ENCODE measurements at places on chromosomes 1 and 21.

DNA sequence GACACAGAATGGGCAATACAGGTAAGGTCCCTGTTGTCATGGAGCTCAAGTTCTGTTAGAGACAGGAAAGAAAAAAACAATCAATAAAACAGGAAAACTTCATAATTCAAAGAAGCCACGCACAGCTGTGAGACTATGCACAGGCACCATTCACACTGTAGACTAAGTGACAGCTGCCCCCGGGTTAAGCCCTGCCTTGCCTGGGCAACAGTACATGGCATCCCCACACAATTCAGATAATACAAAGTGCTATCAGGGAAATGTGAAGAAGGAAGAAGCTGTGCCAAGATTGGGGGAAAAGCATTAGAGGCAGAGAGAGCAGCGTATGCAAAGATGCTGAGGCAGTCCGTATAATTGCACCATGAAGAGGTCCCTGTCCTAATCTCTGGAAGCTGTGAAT is 9.0 kb upstream of the KCNE2 start:
- no peak for DNase-seq

DNA sequence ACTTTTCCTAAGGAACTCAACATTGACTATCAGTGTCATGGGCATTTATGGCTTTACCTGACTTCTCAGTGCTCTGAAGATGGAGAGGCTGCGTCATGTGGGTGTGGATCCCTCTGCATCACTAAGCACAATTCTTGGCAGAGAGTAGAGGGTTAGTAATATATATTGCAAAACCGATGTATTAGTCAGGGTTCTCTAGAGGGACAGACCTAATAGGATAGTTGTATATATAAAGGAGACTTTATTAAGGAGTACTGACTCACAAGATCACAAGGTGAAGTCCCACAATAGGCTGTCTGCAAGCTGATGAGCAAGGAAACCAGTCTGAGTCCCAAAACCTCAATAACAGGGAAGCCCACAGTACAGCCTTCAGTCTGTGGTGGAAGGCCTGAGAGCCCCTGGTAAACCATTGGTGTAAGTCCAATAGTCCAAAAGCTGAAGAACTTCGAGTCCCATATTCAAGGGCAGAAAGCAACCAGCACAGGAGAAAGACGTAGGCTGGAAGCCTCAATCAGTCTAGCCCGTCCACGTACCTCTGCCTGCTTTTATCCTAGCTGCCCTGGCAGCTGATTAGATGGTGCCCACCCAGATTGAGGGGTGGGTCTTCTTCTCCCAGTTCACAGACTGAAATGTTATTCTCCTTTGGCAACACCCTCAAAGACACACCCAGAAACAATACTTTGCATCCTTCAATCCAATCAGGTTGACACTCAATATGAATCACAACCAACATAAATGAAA is 159.7 kb upstream of the NRIP1 start:
- DNase-seq, result no peak

DNA sequence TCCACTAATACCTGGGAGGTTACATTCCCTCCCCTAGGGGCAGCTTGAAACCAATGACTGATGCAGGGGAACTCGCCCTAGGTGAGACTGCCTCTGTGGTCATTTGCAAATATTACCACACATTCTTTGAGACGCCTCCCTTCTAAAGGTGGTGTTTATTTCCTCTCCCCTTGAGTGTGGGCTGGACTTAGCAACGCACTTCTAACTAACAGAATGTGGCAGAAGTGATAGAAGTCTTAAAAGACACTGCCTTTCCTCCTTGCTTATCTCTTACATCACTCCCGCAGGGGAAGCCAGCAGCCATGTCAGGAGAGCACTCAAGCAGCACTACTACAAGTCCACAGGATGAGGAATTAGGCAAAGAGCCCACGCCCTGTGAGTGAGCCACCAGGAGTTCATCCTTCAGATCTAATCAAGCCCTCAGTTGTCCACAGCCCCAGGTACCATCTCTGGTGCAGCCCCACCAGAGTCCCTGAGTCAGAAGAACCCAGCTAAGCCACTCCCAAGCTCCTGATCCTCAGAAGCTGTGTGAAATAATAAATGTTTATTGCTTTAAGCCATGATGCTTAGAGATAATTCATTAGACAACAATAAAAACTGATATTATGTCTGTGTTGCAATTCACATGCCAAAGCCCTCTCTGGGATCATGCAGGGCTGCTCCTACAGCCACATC is 14.8 kb upstream of the MATN1 start:
- DNase-seq, result no peak

- no peak for DNase-seq
These were observed 32.8 kb downstream of the PADI6 start for GRCh38 chr1:17404820-17405219.

DNA sequence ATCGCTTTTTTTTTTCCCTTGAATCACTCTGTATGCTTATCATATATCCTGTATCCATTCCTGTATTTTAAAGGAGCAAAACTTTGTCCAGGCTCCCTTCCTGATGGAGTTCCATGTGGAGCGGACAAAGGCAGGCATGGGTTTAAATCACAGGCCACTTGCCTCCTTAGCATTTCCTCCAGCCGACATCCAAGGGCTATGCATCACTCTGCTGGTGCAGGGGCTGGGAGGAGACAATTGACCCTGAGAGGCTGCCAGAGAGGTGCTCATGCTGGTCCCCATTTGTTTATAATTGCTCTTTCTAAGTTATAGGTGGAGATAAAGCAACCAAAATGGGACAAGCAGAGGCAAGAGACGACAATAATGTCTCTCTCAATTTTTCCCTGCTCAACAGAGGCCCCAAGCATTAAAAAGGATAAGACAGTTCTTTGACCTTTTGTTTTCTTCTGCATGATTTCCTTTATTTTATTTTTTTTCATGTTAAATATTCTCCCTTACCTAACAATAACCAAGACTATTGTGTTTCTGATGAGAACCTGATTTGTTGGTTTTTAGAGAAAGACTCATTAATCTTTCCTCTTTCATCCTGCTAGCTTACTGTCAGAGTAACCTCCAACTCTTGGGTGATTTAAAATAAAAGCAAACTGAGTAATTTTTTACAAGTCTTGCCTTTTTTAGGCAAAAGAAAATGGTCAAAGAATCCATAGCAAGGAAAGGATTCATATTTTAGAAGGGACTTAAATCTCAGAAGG is 353.7 kb downstream of the ADGRL2 start:
- DNase-seq, result no peak

- DNase-seq, result no peak
These were observed 6.3 kb upstream of the GPR25 start for GRCh38 chr1:200866521-200866920.

DNA sequence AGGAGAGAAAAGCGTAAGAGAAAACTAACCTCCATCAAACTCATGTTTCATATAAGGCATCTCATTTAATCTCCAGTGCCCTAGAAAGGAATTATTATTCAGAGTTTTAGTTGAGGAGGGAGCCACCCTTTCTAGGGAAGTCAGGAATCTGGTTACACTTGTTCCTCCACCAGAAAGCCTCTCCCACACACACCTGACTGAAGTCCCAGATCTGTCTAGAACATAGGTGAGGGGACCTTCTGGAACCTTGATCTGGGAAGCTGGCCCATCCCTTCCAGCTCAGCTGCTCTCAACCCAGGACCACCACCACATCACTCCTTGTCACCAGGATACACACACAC is 1.9 kb upstream of the DENND2D start:
- DNase-seq, result no peak

DNA sequence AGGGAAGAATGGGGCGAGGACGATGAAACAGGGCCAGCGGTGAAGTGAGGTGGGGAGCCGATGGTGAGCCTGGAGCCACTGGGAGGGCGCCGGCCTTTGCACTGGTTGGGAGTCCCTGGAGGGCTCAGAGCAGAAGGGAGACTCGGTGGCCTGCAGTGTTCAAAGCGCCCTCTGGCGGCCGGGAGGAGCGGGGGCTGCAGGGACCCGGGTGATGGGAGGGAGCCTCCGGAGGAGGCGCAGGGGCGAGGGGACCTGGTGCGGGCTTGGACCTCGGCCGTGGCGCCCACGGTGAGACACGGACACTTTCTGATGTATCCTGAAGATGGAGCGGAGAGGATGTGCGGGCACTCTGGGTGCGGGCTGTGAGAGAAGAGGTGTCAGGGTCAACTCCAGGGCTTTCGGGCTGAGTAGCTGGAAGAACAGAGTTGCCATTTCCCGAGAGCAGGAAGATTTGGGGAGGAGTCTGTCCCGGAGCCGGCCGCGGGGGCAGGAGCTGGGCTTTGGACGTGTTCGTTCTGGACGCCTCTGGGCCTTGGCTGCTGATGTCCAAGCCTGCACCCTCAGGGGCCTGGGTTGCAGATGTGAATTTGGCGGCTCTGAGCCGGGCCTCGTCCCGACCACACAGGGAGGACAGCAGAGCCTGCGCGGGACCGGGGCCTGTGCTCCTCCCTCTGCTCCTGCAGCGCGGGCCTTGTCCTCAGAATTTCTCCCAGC is 29.7 kb downstream of the HEYL start:
- DNase-seq, result peak; percentile 17

DNA sequence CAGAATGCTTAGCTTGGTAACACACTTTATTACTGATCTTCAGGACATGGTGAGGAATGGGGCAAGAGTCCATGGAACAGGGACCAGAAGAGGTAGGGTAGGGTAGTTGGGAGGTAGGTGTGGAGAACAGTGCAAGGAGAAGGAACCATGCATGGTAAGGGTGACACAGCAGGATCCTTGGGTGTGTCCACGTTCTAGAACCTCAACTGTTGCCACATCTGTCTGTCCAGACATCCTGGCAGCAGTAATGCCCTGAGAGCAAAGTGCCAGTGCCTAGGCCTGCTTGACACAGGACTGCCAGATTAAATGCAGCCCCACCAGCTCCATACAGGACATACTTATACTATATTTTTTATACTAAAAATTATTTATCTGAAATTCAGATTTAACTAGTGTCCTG is 13.9 kb downstream of the DMAP1 start:
- no peak for DNase-seq

- no peak for DNase-seq
These were observed 3.8 kb upstream of the PIGC start for GRCh38 chr1:172447641-172448040.

- DNase-seq, result no peak
These were observed 1.5 kb downstream of the NAXE start for GRCh38 chr1:156592910-156593660.

GRCh38 chr1:226738421-226738994 is 574 bp downstream of the ITPKB start:
- no peak for DNase-seq

DNA sequence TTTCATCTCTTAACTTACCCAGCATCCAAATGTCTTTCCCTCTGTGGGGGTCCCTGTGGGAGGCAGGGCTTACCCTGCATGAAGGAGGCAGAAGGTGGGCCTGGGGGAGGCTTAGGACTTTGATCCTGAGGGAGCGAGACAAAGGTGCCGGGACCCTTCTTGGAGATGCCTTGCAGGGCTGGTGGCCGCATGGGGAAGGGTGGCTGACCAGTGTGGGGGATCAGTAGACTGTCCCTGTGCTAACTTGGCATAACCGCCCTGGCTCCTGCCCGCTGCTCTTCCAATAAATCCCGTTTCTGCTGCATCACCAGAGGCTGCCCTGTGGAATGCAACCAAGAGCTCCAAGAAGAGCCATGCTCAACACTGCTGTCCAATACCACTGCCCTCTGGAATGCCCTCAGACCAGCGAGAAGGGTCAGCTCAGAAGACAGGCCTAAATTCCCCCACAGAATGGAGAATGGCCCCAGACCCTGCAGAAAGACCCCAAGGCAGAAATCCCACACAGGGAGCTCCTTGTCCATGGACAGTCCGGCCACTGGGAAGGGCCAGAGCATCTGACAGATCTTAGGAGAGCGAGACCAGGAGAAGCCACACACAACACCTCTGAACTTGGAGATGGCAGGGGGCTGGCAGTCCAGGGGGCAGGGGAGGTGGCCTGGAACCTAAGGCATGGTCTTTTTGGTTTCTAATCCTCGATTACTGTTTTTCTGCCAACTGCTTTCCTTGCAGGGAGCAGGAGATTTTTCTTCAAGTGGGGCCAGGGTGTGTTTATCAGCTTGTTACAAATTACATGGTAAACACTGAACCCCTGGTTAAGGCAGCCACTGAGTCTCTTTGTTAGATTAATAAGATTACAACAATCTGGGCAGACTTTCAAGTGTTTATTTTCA is 46.7 kb upstream of the DMRTB1 start:
- DNase-seq, result no peak

DNA sequence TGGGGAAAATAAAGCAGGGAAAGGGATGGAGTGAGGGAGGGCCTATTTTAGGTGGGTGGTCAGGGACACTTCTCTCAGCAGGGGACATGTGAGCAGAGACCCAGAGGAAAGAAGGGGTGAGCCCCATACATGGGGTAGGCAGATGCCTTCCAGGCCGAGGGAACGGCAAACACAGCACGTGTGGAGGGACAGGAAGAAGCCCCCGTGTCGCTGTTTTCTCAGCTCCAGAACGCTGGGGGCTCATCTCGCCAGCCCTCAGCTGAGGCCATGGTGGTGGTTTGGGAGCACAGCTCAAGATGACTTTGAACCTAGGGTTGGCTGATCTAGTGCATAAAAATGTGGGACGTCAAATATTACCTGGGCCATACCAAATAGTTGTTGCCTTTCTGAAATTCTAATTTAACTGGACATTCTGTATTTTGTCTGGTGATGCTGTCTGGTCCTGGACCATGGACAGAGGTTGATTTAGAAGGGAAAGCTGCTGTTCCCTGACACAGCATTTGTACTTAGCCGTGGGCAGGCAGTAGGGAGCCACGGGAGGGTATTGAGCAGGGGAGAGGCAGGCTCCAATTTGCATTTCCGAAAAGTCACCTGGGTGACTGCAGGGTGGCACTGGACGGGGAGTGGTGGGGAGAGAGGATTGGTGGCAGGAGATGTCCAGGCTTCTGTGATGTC is 53.1 kb upstream of the RUNX3 start:
- no peak for DNase-seq

- DNase-seq, result no peak
These were observed 3.2 kb upstream of the PRDM16 start for GRCh38 chr1:3065797-3066196.

- no peak for DNase-seq
These were observed 3.7 kb upstream of the CAPN8 start for GRCh38 chr1:223669003-223669795.
